ENCODE measurements at places on chromosomes 2 and 18.

DNA sequence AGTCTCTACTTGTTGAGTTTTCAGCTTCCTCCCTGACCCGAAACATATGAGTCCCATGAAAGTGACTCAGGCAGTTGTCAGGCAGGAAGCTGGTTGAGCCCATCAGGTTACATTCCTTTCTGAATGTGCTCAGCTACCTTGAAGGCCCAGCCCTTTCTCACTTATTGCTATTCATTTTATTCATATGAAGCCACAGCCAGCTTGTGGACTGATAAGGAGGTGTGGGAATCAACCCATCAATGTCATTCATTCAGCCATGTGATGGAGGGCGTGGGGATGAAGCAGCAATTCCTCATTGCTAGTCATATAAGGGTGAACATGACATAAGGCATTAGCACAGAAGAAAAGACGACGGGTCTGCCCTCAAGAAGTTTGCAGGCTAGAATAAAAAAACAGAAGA, 5.3 kb upstream of the VPS4B start:
- DNase-seq = no peak

- DNase-seq = no peak
Observed at GRCh38 chr2:236769981-236770671, 200.5 kb downstream of the ACKR3 start.

- no peak for DNase-seq
Observed at GRCh38 chr2:191435141-191435540, 189.9 kb downstream of the MYO1B start.

DNA sequence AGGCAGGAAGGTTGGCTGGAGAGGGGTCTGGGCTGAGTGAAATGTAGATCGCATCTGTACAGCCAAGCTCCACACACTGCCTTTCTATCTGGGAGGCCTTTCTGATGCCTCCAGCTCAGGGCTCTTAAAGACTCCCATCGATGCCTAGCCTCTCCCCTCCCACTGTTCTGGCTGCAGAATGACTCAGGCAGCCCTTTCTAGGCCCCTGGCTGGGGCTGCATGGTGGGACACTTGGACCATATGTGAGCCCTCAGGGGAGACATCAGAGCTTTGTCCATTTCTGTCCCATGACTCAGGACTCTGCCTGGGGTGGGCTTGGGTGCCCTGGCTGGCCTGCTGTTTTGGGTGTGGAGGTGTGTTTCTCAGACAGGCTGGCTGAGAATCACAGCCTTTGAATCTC, 101.3 kb downstream of the CELF4 start:
- DNase-seq = no peak

- no peak for DNase-seq
Observed at GRCh38 chr18:26459340-26459739, 89.0 kb downstream of the KCTD1 start.

DNA sequence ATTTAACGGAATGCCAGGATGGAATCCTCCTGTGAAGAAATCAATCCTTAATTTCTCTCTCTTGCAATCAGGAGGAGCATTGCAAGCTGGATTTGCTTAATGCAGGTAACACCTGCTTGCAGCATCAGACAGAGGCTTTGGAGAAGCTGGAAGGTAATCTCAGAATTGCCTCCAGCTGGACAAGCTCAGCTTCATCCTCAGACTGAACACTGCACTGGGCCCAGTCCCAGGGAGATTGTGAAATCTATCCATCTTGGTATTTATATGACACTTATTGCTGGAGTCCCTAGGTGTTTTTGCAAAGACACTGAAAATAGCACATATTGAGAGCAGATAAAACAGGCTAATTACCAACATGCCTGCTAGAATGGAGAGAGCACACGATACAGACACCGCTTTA, 179.4 kb upstream of the SESTD1 start:
- no peak for DNase-seq

DNA sequence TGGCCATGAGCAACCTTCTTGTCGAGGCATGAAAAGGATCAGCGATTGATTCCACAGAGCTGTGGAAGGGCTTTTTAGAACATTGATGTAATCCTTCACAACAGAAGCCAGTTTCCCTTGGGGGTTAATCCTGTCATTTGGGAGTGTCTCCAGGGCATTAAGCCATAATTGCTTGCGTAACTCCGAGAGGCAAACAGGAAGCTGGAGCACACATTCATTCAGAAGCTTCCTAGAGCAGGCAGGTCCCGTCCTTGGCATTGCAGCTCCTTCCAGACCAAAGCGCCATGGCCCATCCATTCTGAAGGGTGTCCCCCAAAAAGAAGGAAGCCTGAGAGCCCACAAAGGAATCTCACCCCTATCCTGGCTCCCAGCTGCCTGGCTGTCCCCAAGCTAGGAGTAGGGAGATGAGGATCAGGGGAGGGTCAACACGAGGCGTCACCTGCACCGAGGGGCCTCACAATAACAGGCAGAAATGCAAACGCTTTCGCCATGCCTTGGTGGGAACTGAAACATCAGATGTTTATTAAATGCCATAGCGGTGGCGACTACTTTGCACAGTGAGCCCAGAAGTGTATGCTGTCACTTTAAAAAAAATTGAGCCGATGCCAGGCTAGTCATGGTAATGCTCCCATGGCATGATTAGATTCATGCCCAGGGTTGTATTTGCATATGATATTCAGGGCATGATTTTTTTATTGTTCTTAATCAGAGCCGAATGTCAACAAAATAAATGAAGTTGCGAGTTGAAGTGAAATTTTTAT, 339.4 kb downstream of the BCL11A start:
- DNase-seq = peak; percentile 45

GRCh38 chr2:17803497-17803896, 12.8 kb upstream of the MSGN1 start:
- DNase-seq = no peak

GRCh38 chr2:177894546-177894945, 178.0 kb downstream of the PDE11A start:
- DNase-seq = no peak

DNA sequence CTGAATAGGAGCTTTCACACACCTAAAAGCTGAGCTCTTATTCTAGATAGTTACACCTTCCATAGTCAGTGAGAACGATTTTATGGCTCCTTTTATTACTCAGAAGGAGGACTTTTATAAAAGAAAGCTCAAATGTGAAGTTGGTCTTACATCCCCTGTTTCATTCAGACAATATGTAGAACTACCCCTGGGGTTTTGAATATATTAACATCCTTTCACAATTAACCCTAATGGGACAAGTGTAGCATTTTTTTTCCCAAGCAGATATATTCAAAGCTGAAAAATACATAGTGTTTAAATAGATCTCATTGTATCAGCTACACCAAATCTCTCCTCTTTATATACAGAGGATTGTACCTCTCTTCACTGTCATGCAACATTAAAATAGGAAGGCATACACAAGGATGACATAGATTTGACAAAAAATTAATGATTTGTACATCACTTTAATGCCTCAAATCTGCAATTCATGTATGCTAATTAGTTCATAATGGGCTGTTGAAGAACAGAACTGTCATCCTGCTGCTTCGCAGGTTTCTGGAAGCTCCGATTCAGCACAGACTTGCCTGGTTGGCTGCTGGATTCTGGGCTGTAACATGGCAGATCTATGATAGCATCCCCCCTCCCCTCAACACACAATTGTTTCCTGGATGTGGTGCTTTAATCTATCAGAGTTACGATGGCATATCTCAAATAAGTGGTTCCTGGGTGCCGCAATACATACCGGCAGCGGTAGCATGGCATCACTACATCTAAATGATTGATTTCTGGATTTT, 129.7 kb upstream of the PARD3B start:
- DNase-seq = no peak

DNA sequence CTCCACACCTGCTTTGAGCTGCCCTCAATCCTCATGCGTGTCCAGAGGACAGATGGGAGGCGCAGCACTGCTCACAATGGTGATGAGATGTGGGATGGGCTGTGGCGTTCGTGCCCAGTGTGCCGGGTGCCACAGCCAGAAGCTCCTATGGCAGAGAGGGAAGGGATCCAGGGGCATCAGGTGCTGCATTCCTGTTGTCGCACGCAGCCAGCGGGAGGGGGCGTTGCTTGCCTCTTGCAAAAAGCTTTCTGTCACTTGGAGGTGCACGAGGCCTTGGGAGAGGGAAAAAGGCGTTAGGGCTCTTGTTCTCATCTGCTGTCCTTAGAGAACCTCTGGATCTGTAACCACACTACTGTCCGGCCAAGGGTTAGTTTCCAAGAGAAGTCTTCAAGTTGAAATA, 29.2 kb upstream of the ALLC start:
- DNase-seq = no peak

GRCh38 chr2:160576054-160576499, 82.5 kb upstream of the RBMS1 start:
- no peak for DNase-seq

- no peak for DNase-seq
Observed at GRCh38 chr2:156229724-156230362, 102.7 kb downstream of the NR4A2 start.

- DNase-seq = no peak
Observed at GRCh38 chr2:178258916-178259315, 64.6 kb downstream of the OSBPL6 start.

DNA sequence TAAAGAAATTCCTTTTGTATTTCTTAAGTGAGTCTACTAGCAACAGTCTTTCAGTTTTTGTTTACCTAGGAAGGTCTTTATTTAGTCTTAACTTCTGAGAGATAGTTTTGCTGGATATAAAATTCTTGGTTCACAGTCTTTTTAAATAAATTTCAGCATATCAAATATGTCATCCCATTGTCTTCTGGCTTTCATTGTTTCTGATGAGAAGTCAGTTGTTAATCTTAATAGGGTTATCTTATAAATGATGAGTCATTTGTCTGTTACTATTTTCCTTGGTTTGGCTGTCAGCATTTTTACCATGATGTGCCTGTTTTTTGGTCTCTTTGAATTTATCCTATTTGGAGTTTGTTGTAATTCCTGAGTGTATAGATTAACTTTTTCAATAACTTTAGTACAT, 129.3 kb downstream of the FAM210A start:
- no peak for DNase-seq

DNA sequence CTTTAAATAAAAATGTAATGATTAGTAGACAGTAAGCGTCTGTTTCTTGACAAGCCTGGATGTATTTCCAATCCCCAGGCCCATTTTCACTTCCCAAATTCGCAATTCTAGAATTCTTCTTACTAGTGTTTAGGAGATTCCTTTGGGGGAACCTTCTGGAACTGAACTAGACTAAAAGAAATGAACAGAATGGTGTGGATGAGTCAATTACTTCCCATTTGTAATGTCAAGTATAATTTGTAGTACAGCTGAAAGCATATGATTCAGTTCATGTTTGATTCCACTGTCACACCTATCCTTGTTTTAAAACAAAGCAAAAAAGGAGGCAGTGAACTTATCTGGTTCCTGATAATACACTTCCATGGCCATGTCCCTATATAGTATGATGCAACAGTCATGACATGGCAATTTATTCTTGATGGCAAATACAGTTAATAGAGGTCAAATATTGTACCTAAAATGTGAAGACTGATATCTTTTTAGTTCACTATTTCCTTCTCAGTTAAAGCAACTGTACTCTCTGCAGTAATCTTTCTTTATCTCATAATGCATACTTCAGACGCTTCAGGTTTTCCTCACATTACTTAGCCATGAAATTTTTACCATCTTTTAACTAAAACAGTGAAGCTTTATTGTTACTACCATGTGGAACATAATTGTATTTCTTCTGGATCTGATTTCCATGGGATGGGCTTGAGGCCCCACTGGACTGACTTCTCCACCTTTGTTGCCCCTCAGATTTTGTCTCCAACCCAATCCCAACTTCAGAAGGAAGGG, 2.0 kb downstream of the IDH1 start:
- DNase-seq = no peak

- no peak for DNase-seq
Observed at GRCh38 chr18:45121146-45121545, 440.5 kb downstream of the SETBP1 start.

DNA sequence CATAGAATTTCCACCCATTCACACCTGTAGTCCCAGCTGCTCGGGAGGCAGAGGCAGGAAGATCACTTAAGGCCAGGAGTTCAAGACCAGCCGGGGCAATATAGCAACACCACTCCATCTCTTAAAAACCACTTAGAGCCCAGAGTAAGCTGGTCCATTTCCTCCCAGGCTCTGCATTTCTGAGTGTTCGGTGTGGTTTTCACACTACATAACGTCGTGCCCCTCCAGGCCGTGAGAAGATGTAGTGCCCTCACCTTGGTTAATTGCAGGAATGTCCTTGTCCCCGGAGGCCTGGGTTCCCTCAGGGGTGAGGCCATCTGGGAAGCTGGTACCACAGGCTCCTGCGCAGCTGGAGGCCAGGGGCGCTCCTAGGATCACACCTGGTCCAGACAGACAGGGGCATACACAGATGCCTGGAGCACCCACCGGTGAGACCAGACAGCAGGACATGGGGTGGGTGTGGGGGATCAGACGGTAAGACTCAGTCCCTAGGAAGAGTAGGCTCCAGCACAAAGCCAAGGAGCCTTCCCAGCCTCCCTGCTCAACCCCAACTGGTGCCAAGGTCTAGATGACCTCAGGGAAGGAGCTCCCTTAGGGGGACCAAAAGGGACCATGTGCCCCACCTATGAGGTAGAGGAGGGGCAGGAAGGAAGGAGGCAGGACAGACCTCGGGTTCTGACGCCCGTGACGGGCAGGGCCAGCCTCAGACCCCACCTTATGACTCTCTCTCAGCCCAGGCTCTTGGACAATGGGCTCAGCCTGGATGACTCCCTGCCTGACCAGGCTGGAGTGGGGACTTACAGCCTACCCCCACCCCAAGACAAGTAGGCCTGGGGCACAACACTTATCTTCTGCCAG, 752 bp downstream of the ASTL start:
- DNase-seq = no peak

- no peak for DNase-seq
Observed at GRCh38 chr18:78974115-78974761, 5.4 kb upstream of the SALL3 start.

- DNase-seq = peak; percentile 43
Observed at GRCh38 chr18:8754995-8755960, 49.9 kb downstream of the MTCL1 start.

GRCh38 chr2:164773635-164774034, 68.0 kb downstream of the COBLL1 start:
- DNase-seq = no peak

- DNase-seq = no peak
Observed at GRCh38 chr2:72815655-72816278, 10.1 kb downstream of the EXOC6B start.

- no peak for DNase-seq
Observed at GRCh38 chr2:15652252-15652651, 60.6 kb downstream of the DDX1 start.

DNA sequence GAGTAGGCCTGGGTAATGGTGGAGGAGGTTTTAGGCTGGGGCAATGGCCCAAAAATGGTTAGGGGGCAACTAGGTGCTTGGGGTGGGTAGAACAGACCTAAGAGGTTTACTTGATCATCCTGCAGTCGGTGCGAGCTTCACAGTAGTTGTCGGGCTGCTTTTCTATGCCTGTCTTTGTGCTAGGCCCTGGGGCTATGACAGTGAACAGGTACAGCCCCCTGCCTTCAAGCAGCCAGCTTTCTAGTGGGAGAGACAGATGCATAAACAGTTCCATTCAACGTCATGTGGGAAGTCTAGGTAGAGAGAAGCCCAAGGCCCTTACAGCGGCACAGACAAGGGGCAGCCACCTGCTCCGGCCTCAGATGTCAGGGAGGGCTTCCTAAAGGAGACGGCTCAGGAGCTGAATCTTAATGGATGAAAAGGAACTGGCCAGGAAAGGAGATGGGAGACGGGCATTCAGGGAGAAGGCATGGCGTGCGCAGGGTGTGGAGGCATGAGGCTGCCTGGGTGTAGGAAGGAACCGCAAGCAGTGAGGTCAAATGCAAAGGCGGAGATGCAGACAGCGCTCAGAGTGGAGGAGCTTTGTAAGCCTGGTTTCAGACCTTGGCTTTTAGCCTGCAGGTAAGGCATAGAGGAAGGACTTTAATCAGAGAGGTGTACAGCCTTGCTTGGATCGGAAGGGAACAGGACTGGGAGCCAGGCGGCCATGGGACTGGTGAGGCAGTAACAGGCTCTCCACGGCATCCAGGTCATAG, 6.0 kb downstream of the CTIF start:
- DNase-seq = no peak

All from KBM-7 (cell line).